ENCODE measurements at places on chromosomes 1 and 21. TPM values are rescaled to one million over a fixed set of nuclear protein-coding genes. Genes with fewer than 3 reads are reported as not detected.

DNA sequence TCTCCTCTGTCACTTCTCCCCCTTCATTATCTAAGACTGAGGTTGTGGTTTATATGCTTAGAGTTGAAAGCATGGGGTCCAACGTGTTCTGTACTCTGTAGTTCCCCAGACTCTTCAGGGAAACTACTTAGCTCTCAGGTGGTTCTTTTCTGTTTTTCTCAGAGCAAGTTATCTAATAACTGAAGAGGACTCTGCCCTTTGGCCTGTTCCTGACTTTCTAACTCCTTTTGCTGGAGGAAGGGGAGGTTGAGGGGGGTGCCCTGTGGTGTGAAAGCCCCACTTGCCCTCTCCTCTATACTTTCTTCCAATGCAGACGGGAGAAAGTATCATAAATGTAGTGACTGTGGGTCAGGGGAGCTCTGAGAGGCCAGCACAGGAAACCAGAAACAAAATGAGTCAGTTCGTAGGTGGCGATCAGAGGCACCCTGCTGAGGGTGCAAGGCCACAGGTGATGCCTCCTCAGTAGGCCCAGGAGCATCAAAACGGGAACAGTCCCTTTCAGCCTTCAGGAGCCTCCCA, 5.0 kb downstream of the SLC25A44 start:
- no peak for DNase-seq

Gene TRNP1
- 26.4 TPM for total RNA-seq

GRCh38 chr1:55155522-55155921, 59.6 kb downstream of the USP24 start:
- no peak for DNase-seq

Gene PGLYRP4
- total RNA-seq: not detected

DNA sequence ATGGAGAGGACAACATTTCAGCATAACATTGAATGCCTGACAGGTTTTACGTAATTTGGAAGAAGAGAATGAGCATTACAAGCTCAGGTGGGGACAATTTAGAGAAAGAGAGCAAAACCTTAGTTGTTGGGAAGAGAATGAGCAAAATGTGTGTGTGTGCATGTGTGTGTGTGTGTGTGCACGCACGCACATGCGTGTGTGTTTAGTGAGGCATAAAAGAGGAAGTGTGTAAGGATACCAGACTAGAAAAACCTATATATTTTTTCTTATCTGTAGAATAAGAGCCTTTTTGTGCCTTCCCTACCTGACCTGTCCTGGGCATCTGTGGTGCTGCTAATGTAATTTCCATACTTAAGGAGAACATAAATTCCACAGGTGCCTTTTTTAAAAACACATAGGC, 99.0 kb upstream of the PLXNA2 start:
- DNase-seq: no peak

Gene B3GALT2
- 0.27 TPM for total RNA-seq

Gene CATSPERE
- total RNA-seq: 0.14 TPM

DNA sequence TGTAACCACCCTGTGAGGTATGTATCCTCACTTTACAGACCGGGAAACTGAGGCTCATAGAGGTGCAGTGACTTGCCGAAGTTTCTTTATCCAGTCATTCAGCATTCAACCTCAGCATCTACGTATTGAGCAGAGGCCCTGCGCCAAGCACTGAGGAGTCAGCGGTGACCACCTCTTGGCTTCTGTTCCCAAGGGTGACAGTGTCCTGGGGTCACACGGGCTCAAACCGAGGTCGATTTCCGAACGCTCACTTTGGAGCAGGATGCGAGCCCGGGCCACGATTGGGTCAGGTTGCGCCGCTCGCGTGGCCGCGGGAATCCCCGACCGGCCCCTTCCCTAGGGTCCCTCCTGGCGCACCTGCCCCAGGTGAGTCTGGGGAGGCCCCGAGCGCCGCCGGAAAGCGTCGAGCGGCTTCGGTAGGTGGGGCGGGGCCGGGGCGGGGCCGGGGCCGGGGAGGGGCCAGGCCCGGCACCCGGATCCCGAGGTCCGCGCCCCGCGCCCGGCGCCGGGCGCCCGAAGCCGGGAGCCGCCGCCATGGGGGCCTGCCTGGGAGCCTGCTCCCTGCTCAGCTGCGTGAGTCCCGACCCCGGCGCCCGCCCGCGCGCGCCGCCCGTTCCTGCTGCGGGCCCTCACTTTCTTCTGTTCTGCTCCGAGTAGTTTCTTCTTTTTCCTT, at the start of gene SERINC2:
Gene SERINC2 (plus strand): TSS at position 482 of the 673 bp plus-strand sequence. CDS start 53 bp downstream, at position 535.
- no peak for DNase-seq

- no peak for DNase-seq
These were observed 288.3 kb upstream of the SGIP1 start for GRCh38 chr1:66245691-66246090.

DNA sequence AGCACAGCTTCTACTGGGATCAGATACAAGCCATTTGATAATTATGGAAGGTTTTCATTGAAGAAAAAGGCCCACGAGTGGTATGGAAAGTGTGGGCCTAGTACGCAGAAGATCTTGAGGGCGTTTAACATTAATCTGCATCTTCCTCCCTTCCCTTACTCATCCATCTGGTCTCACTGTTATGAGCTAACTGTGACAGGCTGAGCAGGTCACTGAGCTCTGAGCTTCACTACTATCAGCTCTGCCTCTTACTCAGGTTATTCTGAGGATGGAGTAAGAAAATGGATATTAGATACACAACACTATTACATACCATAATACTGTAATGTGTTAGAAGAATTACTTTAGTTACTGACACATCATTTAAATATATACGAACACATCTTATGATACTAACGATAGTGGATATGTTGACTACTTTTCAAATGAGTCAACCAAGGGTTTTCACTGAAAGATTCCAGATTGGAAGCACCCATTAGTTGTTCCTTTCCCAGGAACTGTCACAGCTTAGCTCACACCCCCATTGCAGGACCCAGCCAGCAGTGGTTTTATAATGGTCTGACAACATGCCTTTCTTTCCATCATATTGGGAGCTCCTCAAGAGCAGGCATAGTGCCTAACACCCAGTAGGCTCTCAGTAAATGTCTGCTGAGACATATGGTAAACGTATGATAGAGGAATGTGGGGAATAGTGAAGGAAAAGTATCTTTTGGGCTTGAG, 97.8 kb upstream of the C8B start:
- DNase-seq: no peak

GRCh38 chr1:227321035-227321434, 2.7 kb upstream of the CDC42BPA start:
- DNase-seq: no peak

- no peak for DNase-seq
These were observed 30.5 kb downstream of the CCDC185 start for GRCh38 chr1:223423641-223424233.

Gene AMY1A
- not detected for total RNA-seq

DNA sequence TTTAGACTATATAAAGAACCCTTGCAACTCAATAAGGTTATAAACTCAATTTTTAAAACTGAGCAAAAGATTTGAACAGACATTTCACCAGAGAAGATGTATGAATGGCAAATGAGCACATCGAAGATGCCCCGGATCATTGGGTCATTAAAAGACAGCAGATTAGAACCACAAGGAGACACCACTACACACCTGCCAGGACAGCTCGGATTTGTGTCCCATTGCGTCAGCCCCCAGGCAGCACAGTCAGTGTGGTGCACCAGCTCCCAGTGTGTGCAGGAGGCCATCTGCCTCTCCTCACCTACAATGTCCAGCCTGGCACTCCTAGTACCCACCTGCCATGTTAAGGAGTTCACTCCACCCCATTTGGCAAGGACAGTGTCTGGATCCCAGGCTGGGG, 61.1 kb upstream of the LRP8 start:
- no peak for DNase-seq

DNA sequence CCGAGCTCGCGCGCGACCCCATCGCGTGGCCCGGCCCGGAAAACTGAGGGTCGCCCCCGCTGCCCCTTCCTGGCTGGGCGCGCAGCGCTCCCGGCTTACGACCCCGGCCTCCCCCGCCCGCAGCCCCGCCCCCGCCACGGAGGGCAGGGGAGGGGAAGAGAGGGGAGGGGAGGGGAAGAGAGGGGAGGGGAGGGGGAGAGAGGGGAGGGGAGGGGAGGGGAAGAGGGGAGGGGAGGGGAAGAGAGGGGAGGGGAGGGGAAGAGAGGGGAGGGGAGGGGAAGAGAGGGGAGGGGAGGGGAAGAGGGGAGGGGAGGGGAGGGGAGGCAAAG, 6.7 kb upstream of the ANKRD65 start:
- no peak for DNase-seq

DNA sequence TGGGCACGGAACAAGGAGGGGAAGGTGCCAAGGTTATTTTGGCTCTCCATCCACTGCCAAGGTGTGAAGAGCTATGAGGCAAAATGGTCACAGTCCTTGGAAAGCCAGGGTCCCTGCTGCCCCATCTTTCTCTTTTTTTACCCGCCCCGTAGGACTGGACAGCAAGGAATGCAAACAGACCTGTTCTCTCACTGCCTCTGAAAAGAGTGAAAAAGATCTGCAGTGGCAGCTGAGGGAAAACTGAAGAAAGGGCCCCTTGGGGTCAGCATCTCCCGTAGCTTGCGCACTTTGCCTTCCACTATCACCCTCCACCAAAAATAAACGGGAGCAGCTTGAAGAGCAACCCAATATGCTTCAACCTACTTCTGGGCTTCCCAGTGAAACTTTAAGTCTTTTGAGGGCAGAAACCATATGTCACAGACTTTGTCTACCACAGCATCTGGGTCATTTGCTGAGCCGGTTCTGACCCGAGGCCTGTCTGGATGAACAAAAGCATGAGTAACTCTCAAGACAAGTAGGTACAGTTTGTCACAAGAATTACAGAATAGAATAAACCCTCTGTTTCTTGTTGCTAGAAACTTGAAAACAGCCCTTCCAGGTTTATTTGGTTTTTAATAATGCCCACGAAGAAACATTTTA, 9.4 kb upstream of the KIF14 start:
- no peak for DNase-seq

Gene LYPD8
- total RNA-seq: not detected

Gene HES4
- total RNA-seq: 98.8 TPM

GRCh38 chr1:165852871-165853270, 25.5 kb downstream of the UCK2 start:
- no peak for DNase-seq

DNA sequence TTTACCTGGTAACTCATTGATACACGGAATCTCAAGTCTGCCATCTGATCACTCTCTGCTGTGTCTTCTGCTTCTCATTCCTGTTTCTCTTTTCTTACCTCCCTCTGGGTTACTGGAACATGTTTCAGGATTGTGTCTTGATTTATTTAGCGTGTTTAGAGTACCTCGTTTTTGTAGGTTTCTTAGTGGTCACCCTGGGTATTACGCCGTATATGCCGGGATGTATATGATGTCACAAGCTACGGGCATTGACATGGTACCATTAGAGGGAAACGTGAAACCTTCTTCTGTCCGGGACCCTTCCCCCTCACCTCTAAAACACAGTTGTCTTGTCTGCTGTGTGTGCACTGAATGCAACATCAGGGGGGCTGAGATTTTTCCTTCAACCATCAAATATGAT, 2.8 kb downstream of the ACTRT2 start:
- no peak for DNase-seq

GRCh38 chr1:228937851-228938536, 202.7 kb downstream of the RHOU start:
- DNase-seq: no peak

DNA sequence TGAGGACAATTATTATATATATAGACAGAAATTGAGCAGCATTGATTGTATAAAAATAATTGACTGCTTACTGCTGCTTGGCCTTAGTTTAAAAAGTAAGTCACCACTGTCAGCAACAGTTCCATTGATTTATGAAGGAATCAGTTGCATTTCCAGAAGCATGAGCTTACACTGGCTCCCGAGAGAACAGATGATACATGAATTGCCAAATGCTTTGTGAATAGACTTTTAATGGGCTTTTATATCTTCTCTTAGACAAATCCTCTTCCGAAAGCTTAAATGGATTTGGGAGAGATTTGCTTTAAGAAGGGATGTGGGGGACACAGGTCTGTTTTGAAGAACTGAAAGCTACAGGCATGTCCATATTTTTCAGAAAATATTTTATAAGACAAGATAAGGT, 7.5 kb downstream of the FHAD1 start:
- DNase-seq: no peak

DNA sequence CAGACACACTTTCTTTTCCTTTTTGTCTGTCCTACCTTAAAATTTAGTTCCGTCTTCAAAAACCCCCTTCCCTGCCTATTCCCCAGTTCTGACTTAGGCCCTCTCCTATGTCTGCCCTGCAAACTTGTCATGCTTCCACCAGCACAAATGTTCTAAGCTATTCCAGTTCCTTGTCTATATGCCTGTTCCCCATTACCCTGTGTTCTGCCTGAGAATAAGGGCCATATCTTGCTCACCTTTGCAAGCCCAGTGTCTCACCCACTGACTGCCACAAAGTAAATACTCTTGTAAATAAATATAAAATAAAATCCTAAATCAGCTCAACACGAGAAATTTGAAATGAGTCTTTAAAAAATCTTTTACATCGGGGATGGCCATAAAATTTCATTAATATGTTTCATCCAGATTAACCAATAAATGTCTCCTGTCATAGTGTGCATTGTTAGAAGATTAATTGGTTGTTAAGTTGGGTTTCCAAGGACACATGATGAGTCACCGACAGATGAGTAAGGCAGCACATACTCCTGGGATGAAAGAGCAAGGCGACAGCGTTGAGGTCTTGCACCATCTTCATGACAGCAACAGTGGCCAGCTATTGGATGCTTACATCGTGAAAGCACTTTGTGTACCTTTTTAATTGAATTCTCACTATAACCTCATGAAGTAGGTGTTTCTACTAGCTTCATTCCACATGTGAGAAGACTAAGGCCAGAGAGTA, 92.6 kb upstream of the NGF start:
- no peak for DNase-seq

DNA sequence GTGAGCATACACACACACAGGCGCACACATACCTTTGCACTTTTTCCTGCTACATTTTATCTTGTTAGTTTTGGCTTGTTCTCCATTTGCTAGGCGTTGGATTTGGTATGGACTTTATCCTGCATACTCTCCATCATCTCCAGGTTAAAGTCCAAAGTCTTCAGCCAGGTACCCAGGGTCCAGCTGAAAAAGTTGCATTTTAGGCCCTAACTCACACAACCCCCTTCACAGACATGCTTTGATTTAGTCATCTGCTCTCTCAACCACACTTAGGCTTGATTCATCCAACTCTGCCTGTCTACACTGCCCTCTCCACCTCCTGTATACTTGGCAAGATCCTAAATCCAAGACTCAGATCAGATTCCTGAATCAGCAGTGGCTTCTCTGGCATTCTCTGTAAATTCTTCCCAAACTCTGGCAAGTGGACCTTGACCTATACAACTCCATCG, 10.7 kb upstream of the LAMB3 start:
- no peak for DNase-seq

All from thoracic aorta (tissue), 2 donors.